Neural crest cell (in vitro differentiated cells): ENCODE measurements at places on chromosomes 1 and 21. TPM values are rescaled to one million over a fixed set of nuclear protein-coding genes. Genes with fewer than 3 reads are reported as not detected.

- H3K36me3 ChIP-seq, result no peaks in the 10 kb centered on the region
- H3K27me3 ChIP-seq, result no peaks in the 10 kb centered on the region
- H3K27ac ChIP-seq, result no peak overlapping the region
- H3K4me1 ChIP-seq, result no peaks in the 10 kb centered on the region
- peak; percentile 12 for DNase-seq
Observed at GRCh38 chr21:14737922-14738321, 191.8 kb upstream of the SAMSN1 start.

- no peak overlapping the region for H3K27ac ChIP-seq
- H3K4me1 ChIP-seq, result peaks cover 9% of the 10 kb centered on the region
Observed at GRCh38 chr1:119428991-119429390, 14.0 kb downstream of the HSD3B2 start.

DNA sequence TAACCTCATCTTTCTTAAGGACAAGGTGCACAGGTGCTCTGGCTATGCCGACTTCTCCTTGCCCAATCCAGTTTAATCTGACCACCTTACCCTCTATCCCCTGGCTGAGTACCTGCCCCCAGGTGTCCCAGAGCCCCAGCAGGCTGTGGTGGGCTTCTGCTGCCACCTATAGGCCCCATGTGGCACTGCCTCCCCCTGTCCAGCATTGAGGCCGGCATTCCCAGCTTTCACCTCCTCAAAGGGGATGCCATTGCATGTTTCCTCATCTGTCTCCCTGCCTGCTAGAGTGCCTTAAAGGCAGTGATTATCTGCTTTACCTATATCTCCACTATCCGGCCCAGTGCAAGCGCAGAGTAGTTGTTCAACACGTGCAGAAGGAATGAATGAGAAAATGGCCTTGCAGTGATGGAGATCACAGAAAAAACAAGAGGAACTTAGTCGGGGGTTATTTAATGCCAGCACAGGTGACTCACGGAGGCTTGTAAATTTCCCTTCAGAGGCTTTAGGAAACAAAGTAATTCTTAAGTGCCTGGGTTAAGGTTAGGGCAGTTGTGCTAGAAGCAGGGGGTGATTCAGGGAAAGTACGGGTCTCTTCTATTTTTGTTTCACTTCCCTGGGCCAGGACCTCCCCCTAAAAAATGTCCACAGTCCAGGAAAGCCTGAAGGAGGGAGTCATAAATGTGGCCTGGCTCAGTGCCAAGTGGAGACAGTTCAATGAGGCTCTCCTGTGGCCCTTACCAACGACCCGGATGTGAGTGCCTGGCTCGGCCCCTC, 131.8 kb upstream of the NGF start:
- H3K27me3 ChIP-seq, result peaks cover 18% of the 10 kb centered on the region
- H3K4me1 ChIP-seq, result no peaks in the 10 kb centered on the region
- no peak overlapping the region for H3K4me3 ChIP-seq
- H3K27ac ChIP-seq, result no peak overlapping the region
- no peaks in the 10 kb centered on the region for H3K36me3 ChIP-seq

DNA sequence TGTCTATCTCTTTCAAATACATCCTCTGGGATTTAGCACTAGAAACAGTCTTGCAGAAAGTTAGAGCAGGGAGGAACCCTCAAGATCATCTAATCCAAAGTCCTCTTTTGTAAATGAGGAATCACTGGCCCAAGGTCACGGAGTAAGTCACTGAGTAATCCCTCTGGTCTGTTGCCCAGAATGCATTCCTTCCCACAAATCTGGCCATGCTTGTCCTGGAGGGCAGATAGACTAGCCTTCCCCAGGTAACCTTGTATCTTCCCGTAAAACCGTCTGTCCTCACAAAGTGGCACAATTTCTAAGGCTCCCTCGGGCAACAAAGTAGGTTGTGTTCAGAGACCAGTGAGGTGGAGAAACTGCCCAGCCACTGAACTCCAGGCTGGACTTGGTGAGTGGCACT, 46.2 kb downstream of the DDR2 start:
- H3K4me3 ChIP-seq, result no peak overlapping the region
- no peak overlapping the region for H3K27ac ChIP-seq
- H3K27me3 ChIP-seq, result no peaks in the 10 kb centered on the region
- H3K4me1 ChIP-seq, result no peaks in the 10 kb centered on the region
- peaks cover 2% of the 10 kb centered on the region for H3K36me3 ChIP-seq

- no peaks in the 10 kb centered on the region for H3K27me3 ChIP-seq
- DNase-seq, result no peak
- H3K4me1 ChIP-seq, result peaks cover 18% of the 10 kb centered on the region
Observed at GRCh38 chr1:197770243-197770642, 5.0 kb downstream of the DENND1B start.

DNA sequence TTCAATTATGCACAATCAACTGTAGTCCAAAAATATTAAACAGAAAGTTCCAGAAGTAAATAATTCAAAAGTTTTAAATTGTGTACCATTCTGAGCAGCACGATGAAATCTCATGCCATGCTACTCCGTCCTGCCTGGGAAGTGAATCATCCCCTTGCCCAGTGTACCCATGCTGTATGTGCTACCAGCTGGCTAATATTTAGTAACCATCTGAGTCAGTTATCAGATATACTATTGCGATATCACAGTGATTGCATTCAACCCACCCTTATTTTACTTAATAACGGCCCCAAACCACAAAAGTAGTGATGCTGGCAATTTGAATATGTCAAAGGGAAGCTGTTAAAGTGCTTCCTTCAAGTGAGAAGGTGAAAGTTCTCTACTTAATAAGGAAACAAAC, 56.2 kb downstream of the EVI5 start:
- H3K4me1 ChIP-seq, result peaks cover 4% of the 10 kb centered on the region
- no peaks in the 10 kb centered on the region for H3K27me3 ChIP-seq
- no peak for DNase-seq
- no peak overlapping the region for H3K4me3 ChIP-seq
- H3K36me3 ChIP-seq, result peaks cover 19% of the 10 kb centered on the region
- no peak overlapping the region for H3K27ac ChIP-seq

Gene ALX3
- 0.21 TPM in 1 of 2 replicates, not detected in the other for total RNA-seq

Gene AGTRAP
- 36.0 and 36.9 TPM in 2 replicates for total RNA-seq

Gene MCL1
- total RNA-seq, result 179 and 186 TPM in 2 replicates

Gene S100A2
- not detected in 2 replicates for total RNA-seq

Gene MX1
- total RNA-seq, result 2.4 and 3.3 TPM in 2 replicates

Gene TNFRSF18
- not detected in 2 replicates for total RNA-seq

Gene CRYAA
- not detected in 2 replicates for total RNA-seq

Gene SGIP1
- 5.3 and 5.9 TPM in 2 replicates for total RNA-seq

Gene ATAD3A
- 54.4 and 58.0 TPM in 2 replicates for total RNA-seq

Gene ALPL
- 16.7 TPM in 2 replicates for total RNA-seq
